ENCODE measurements at places on chromosomes 7 and 10.

- no peak for DNase-seq
These were observed 19.2 kb downstream of the SLC18A2 start for GRCh38 chr10:117260084-117260483.

- DNase-seq, result no peak
These were observed 69.2 kb downstream of the TAC1 start for GRCh38 chr7:97801108-97801507.

- DNase-seq, result no peak
These were observed 125.1 kb upstream of the NRP1 start for GRCh38 chr10:33459602-33460001.

GRCh38 chr10:44801383-44802327 is 109.5 kb upstream of the TMEM72 start:
- no peak for DNase-seq

DNA sequence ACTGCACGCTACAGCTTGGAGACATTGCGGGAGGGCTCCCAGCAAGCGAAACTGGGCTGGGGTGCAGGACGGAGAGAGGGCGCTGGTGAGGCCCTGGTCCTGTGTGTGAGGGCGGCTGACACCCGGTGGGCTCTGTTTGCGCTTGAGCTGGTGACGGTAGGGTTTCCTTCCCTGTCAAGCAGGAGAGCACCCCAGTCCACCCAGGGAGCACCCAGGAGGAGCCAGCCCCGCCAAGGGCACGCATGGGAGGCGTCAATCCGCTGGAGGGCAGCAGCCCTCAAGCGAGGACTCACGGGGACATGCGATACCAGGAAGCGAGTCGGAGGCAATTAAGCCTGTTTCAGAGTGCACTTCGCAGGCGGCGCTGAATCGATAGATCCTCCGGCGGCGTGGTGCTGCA is 109.4 kb downstream of the MAD1L1 start:
- no peak for DNase-seq

GRCh38 chr7:155925682-155926081 is 113.4 kb upstream of the SHH start:
- DNase-seq, result no peak

- DNase-seq, result no peak
These were observed 339.8 kb downstream of the SEMA3D start for GRCh38 chr7:84847038-84847437.

DNA sequence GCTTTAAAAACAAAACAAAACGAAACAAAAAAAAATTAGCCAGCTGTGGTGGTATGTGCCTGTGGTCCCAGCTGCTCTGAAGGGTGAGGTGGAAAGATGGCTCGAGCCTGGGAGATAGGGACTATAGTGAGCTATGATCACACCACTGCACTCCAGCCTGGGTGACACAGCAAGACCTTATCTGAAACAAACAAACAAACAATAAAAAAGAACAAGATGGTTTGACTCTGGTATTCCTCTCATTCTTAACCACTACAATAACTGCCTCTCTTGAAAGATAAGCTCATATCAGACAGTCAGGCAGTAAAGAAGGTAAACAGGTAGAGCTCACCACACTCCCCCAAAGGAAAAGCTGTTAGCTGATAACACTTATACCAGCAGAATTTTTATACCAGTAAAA is 14.1 kb upstream of the DUSP5 start:
- DNase-seq, result no peak

DNA sequence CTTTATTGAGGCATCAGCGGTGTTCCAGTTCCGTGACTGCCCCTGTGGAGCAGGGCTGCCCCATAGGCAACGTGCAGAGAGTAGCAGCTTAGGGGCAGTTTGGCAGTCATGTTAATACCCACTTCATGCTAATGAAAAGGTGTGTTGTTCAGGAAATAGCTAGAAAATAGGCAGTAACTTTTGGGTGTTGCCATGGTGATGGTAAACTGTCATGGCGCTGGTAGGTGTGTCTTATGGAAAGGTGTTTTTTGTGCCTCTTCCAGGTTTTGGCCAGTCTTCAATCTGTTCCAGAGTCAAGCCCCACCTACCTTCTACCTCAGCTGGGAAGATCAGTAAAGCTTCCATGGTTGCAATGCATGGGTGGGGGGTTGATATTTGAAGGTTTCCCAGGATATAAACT is 36.3 kb upstream of the MINDY3 start:
- DNase-seq, result no peak

DNA sequence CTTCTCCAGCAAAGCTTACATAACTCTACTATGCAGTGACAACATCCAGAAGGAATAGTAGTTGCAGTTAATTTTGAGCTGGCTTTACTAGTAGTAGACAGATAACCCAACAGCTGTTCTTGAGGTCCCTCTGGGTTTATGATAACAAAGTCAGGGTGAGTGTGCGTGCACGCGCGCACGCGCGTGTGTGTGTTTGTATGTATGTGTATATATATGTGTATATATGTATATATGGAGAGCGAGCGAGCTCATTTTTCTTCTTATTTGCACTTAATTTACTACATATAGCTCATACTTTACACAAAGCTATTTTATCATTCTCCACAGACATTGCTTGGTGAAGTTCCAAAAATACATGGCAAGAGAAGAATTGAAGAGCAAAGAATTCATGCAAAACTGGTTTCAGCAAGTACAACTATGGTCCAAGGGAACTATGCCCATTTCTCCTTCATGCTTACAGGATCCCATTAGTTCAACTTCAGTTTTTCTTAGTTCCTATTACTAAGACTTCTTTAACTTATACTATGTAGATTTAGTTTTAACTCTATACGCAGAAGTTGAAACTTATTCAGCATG is 105.9 kb upstream of the TMEM168 start:
- no peak for DNase-seq

GRCh38 chr7:14505906-14506305 is 396.6 kb downstream of the DGKB start:
- no peak for DNase-seq

DNA sequence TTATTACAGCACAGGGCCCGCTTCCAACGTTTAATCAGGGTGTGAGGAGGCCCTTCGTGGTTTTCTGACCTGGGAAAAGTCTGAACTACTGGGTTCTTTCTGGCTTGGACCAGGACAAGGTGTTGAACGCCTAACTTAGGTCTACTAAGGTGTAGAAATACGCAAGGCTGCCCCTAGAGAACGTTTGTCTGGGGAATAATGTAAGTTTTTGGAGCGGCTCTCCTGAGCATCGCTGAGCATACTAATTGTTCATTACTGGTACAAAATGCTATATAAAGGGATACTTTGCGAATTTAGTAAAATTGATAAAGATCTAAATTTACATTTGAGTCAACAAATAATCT is 32.4 kb upstream of the TOMM7 start:
- no peak for DNase-seq

GRCh38 chr7:83655951-83656556 is 7.1 kb upstream of the SEMA3E start:
- no peak for DNase-seq

DNA sequence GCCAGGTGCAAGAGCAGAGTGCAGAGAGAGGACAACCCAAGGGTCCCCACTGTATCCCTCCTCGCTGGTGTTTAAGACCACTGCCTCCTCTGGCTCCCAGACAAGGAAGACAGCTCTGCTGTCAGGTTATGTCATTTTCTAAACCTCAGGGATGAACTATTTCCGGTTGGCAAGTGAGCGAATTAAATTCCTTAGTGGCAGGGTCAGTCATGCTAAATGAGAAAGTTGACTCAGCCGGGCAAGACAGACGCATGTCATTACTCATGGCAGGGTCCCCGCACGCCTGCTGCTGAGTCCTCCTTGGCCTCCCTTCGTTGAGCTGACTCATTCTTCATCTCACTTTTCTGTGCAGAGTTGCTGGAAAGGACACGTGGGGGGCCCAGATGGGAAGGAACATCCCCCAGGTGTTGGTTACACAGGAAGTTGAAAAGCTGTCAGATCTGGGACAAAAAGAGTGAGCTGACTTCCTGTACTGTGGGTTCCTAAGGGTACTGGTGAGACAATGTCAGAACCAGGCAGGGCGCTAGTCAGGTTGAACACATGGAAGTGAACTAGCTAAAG is 47.1 kb upstream of the UCN3 start:
- DNase-seq, result peak; percentile 13

GRCh38 chr7:42960762-42961161 is 28.6 kb downstream of the MRPL32 start:
- no peak for DNase-seq

DNA sequence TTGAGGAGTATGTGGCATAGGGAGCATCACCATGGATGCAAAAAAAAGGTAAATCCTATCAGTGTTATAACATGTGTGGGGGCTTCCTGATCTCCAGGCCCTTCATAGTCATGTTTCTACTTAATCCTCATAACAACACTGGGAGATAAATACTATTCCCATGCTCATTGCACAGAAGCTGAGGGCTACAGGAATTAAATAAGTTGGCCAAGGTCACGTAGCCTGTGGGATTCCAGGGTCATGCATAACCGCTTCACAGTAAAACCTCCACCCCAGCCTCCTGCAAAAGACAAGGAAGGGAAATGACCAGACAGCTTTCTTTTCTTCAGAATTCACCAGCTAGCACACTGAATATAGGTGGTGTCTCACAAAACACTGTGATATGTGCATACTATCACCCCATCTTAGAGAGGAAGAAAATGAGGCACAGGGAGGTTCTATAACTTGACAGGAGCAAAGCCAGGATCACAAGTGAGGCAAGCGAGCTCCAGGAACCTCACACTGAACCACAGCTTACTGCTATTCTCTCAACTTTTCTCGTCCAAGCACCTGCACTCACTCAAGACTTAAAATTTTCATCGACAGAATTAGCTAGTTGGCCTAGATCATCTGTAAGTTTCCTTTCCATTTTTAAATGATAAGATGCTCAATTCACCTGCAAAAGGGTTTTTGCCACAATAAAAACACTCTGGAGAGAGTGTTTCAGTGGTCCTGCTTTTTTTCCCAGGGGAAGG is 13.4 kb downstream of the JAZF1 start:
- no peak for DNase-seq

- DNase-seq, result no peak
These were observed 76.8 kb downstream of the TPST1 start for GRCh38 chr7:66281678-66282590.

GRCh38 chr7:64098-64915 is 128.1 kb upstream of the FAM20C start:
- no peak for DNase-seq

DNA sequence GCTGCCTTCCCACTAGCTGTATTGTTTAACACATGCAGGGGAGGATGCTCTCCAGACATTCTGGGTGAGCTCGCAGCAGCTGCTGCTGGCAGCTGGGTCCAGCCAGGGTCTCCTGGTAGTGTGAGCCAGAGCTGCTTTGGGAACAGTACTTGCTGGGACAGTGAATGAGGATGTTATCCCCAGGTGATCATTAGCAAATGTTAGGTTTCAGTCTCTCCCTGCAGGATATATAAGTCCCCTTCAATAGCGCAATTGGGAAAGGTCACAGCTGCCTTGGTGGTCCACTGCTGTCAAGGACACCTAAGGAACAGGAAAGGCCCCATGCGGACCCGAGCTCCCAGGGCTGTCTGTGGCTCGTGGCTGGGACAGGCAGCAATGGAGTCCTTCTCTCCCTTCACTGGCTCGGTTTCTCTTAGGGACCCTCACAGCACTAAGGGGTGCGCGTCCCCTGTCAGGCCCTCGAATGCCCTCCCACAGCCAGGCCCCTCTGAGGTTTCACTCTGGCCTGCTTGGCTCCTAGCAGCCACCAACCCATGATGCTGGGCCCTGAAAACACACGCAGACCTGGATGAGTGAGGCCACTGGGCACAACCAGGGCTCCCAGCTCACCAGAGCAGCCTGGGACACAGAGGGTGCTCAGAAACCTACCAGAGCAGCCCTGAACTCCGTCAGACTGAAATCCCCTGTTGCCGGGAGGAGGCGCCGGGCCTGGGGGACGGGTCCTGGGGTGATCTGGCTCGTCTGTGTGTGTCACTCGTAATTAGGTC is 173.0 kb upstream of the LANCL2 start:
- DNase-seq, result no peak

GRCh38 chr10:600234-600633 is 89.2 kb downstream of the DIP2C start:
- DNase-seq, result no peak

GRCh38 chr10:36366843-36367242 is 724.7 kb upstream of the FZD8 start:
- DNase-seq, result no peak

DNA sequence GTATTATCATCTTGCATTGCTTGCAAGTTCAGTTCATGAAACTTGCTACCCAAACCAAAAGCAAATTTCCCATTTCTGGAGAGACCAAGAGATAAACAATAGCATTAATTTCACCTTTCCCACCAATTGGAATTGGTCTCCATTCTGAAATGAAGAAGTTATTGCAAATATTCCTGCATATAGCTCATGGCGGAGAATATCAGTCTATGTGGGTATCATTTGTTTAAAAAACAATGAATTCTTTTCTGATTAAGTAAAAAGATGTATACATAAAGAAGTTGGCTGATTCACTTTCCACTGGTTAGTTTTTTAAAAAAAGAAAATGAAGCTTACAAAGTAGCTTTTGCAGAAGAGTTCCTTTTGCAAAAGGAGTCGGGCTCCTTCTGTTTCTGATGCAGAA is 19.5 kb upstream of the ANK3 start:
- no peak for DNase-seq

DNA sequence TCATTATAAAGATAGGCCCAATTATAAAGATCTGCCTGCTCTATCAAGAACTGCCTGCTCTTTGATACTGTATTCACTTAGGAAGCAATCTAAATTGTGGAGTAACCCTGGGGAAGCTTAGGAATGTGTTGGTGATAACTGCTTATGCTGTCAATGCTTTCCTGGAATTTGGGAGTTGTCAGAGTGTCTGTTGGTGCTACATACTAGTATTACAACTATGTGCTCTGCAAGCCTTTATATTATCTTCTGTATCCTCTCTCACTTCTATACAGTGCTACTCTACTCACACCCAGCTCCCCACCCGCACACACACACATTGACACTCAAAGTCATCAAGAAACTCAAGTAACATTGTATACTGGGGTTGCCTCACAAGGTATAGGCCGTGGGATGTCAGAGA is 6.1 kb downstream of the ZNF277 start:
- no peak for DNase-seq

GRCh38 chr7:131174391-131174790 is 153.3 kb upstream of the MKLN1 start:
- no peak for DNase-seq

GRCh38 chr10:612696-613095 is 76.8 kb downstream of the DIP2C start:
- no peak for DNase-seq

GRCh38 chr10:11448545-11449244 is 162.8 kb downstream of the USP6NL start:
- no peak for DNase-seq

DNA sequence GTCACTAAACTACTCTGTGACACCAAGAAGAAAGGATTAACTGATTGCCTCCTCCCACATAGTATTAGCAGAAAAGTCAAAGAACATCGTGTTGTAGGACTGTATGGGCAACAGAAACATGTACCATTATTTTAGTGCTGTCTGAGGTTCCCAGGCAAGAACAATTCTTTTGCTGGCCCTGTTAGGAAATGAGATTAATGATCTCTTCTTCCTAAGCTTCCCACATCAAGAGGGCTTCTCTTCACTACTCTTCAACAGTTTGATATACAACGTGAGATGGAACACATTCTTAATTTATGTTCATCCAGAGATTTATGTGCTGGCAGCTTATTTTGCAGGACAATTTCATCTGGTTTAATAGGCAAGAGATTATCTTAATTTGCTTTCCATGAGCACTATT is 219.6 kb downstream of the DOCK4 start:
- DNase-seq, result no peak

- no peak for DNase-seq
These were observed 736 bp downstream of the MINDY4 start for GRCh38 chr7:30771880-30772425.

Data from T-cell (primary cell).